Tibial nerve (tissue), 4 donors: ENCODE measurements at places on chromosomes 1 and 21.

DNA sequence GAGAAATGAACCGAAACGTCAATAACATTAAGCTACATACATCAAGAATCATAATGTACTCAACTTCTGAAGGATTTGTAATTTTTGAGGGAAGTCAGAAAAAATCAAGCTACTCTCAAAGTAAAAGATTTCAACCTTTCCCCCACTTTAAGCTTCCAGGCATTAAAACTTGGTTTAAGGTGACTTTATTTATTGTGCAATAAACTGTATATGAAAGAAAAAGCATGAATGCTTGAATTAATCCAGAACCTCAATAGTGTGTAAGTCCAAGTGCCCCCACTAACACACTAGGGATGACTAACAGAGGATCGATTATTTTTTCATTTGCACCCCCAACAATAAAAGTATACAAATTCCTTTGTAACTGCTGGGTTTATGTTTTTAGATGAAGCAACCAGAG lies 10.9 kb downstream of the GART start:
- no peak for DNase-seq
- H3K4me3 ChIP-seq = no peak overlapping the region
- H3K27me3 ChIP-seq = no peaks in the 10 kb centered on the region
- H3K36me3 ChIP-seq = peaks cover 21% of the 10 kb centered on the region
- no peak overlapping the region for H3K27ac ChIP-seq
- H3K4me1 ChIP-seq = no peaks in the 10 kb centered on the region

GRCh38 chr1:117838911-117839310 lies 90.5 kb downstream of the GDAP2 start:
- H3K4me1 ChIP-seq = no peaks in the 10 kb centered on the region
- no peak overlapping the region for H3K27ac ChIP-seq
- H3K4me3 ChIP-seq = no peak overlapping the region
- no peaks in the 10 kb centered on the region for H3K27me3 ChIP-seq

GRCh38 chr1:203899353-203899716 lies 37.9 kb downstream of the SNRPE start:
- H3K36me3 ChIP-seq = no peaks in the 10 kb centered on the region
- H3K4me1 ChIP-seq = no peaks in the 10 kb centered on the region
- H3K27me3 ChIP-seq = no peaks in the 10 kb centered on the region
- H3K27ac ChIP-seq = no peak overlapping the region
- H3K4me3 ChIP-seq = no peak overlapping the region

- no peaks in the 10 kb centered on the region for H3K4me1 ChIP-seq
- no peak for DNase-seq
- no peaks in the 10 kb centered on the region for H3K27me3 ChIP-seq
- H3K27ac ChIP-seq = no peak overlapping the region
- H3K4me3 ChIP-seq = no peak overlapping the region
These were observed 4.4 kb downstream of the CD53 start for GRCh38 chr1:110877364-110877763.

DNA sequence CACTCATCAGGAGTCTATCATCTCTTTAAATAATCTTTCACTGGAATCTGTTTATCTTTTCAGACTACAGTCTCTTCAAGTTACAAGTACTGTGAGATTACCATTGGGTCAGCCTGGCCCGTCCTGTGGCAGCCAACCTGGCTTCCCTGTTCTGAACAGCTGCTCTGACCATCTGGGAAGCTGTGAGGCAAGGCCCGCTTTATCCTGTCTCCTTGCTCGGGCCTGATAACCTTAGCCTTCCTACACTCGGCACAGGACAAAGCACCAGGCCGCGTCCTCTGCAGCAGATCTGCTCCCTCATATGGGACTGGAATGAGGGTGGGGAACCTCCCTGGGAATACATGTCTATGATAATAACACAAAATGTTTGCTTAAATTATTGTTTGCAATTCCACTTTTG lies 113.3 kb downstream of the PTPN14 start:
- H3K36me3 ChIP-seq = no peaks in the 10 kb centered on the region
- H3K27ac ChIP-seq = no peak overlapping the region
- no peaks in the 10 kb centered on the region for H3K4me1 ChIP-seq
- H3K4me3 ChIP-seq = no peak overlapping the region
- H3K27me3 ChIP-seq = no peaks in the 10 kb centered on the region
- DNase-seq = no peak

DNA sequence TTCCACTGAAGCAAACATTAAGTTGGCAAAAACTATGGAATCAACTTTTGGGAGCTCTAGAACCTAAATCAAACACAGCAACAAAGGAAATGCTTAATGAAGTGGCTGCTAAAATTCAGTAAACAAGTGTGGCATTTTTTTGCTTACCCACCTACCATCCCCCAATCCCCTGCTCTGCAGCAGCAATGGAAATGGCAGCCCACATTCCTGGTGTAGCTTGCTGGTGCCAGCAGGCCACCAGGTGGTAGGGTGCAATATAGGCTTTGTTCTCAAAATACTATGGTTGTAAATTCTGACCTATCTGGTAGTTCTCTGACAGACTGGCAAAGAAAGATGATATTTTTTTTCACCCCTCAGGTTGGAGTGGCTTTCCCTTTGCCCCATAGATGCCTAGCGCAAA lies 42.8 kb downstream of the SHCBP1L start:
- no peaks in the 10 kb centered on the region for H3K27me3 ChIP-seq
- H3K4me3 ChIP-seq = no peak overlapping the region
- DNase-seq = no peak
- no peak overlapping the region for H3K27ac ChIP-seq
- no peaks in the 10 kb centered on the region for H3K4me1 ChIP-seq
- H3K36me3 ChIP-seq = no peaks in the 10 kb centered on the region
